ENCODE measurements at places on chromosomes 3 and 15.
A peak's percentile ranks its signal among the peaks of the same experiment; 100 is the strongest.

DNA sequence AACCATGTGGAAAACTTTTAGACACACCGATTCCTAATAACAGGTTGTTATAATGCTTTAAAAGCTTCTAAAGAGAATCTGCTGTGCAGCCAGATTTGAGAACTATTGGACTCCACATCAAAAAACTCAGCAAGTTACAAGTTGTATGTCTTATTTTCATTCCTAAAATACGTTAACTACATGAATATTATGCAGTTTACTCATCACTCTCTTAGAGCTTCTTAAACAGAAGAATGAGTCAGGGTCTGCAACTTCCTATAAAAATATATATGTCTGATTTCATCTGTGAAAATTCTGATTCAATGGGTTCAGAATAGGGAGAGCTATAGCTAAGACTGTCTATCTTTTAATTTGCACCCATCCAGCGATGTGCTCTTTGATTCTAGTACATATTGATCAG, 244.2 kb upstream of the EPHA3 start:
- DNase-seq = no peak

DNA sequence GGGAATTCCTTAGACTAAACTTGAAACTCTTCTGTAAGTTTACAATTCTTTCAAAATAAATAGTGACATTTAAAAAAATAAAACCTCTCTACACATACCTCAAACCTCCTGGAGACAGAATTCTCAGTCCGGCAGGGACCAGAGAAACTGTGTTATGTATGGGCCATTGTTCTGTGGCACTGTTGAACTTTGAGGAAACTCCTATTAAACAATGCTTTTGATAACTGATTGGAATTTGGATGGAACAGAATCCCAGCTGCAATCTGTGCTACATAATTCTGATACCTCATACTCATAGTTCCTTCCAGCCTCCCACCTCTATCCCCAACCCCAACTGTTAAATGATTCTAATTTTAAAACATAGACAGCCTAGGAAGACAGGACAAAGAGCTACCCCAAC, 85.0 kb downstream of the TM4SF4 start:
- no peak for DNase-seq

DNA sequence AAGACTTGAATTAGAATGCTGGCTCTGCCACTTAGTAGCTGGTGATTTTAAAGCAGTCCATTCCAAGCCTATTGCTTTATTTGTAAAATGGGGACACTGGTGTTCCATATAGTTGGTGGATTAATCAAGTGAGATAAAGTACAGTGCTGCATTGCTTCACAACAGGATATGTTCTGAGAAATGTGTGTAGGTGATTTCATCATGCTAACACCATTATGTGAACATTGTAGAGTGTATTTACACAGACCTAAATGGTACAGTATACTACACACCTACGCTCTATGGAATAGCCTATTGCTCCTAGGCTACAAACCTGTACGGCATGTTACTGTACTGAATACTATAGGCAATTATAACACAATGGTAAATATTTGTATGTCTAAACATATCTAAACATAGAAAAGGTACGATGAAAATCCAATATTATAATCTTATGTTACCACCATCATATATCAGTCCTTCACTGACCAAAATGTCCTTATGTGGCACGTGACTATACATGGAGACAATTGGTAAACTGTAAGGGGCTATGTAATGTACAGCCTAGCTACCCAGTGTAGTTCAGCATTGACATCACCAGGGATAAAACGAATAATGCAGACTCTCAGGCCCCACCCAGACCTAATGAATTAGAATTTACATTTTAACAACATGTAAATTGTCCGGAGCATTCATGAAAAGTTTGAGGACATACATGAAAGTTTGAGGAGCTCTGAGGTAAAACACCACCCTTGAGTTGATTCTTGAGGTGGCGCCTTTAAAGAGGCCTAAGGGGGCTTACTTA, 121.4 kb upstream of the BFSP2 start:
- DNase-seq = no peak

DNA sequence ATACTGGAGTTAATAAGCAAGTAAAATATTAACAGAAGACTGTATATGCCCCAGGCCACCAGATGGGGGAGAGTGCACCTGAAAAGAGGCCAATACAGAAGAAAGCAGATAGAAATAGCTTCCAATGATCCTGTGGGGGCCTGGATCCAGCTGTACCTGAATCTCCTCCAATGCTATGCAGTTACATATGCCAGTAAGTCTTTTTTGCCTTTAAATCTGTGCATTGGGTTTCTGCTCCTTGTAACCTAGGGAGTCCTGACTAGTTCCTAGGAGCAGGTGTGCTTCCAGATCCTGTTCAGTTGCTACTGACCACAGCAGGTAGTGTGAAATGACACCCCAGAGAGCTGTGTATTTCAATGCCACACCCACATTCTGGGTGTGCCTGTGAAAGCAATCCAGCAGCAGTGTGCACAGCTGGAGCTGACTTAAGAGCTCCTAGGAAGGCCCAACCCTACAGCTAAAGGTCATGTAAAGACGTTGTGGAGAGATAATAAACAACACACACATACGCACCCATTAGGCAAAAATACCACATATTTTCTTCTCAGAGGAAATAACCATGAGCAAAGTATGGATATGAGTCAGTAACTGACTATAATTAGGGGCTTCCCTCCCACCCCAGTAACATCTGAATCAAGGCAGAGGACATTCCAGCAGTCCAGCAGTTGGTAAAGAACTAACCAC, 62.2 kb upstream of the AKAP13 start:
- no peak for DNase-seq

GRCh38 chr3:177427540-177427939, 230.3 kb upstream of the TBL1XR1 start:
- DNase-seq = no peak

DNA sequence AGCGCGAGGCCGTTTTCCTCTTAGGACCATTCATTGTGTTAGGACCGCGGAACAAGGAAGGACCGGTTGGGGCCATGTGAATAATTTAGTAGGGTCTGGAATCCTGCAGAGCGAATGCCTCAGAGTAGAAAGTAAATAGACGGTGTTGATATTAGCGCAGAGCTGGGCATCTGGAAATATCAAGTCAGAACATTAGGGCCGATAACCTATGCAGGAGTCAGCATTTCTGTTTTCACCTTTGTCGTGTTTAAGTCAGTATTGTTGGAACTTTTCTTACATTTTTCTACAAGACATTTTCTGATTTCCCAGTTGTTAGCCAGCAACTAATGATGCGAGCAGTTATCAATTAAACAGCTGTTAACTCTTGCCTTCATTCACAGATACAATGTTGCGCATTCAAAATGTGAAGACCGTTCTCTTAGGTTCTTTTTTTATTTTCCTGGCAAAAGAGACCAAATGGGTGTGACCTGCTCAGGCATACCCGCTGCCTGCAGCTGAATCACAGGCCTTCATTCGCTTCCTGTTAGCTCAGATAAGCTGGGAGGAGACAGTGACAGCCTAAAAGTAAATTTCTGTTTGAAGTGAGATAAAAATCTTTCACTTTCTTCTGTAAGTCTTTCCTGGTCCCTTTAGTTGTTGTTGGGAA, 966 bp upstream of the PKM start:
- peak; percentile 62 for DNase-seq

GRCh38 chr3:154901278-154901677, 178.8 kb upstream of the MME start:
- no peak for DNase-seq

DNA sequence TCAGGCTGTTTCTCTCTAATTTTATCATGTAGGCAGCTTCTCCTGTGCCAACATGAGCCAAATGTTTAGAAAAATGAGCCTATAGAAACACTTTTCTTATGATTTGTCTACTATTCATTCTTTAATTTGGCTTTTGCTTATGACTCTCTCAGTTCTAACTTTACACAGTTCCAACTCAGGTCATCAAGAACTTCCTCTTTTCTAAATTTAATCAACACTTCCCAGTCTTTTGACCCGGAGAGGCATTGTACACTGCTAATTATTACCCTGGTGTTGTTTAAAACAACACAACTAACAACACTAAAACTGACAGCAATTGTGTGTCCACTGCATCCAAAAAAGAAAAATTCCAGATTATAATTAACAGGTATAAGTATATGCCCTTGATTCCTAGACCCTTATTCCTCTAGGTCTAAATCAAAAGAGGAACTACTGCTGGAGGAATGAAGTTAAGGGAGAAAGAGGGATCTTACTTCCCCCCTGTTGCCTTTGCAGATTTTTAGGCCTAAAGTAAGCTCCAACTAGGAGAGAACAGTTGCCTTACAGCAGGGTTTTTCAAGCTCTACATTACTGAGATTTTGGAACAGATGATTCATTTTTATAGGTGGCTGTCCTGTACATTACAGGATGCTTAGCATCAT, 332.2 kb upstream of the GOLIM4 start:
- no peak for DNase-seq

DNA sequence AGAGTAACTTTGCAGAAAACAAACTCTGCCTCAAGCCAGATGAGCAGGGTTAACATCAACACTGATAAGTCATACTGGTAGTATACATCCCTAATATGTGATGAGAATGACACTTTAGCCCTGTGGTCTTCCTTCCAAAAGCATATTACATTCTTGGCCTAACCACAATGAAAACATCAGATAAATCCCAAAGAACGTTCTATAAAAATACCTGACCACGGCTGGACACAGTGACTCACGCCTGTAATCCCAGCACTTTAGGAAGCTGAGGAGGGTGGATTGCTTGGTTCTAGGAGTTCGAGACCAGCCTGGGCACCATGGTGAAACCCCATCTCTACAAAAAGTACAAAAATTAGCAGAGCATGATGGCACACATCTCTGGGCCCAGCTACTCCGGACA, 4.7 kb downstream of the TMCC1 start:
- DNase-seq = no peak

DNA sequence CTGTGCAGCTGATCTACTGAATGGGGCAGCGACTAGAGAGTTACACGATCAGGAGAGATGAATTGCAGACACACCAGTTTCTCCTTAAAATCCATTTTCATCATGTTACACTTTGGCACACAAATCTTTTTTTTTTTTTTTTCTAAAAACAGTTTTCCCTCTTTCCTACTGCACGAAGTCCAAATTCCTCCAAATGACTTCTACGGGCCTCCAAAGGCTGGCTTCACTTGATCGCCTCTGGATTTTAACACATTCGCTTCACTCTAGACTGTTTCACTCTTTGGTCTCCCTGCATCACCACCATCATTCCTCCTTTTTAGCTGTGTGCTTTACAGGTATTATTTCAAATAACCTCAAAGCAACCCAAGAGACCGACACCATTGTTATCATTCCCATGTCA, 268.6 kb downstream of the RORA start:
- no peak for DNase-seq

DNA sequence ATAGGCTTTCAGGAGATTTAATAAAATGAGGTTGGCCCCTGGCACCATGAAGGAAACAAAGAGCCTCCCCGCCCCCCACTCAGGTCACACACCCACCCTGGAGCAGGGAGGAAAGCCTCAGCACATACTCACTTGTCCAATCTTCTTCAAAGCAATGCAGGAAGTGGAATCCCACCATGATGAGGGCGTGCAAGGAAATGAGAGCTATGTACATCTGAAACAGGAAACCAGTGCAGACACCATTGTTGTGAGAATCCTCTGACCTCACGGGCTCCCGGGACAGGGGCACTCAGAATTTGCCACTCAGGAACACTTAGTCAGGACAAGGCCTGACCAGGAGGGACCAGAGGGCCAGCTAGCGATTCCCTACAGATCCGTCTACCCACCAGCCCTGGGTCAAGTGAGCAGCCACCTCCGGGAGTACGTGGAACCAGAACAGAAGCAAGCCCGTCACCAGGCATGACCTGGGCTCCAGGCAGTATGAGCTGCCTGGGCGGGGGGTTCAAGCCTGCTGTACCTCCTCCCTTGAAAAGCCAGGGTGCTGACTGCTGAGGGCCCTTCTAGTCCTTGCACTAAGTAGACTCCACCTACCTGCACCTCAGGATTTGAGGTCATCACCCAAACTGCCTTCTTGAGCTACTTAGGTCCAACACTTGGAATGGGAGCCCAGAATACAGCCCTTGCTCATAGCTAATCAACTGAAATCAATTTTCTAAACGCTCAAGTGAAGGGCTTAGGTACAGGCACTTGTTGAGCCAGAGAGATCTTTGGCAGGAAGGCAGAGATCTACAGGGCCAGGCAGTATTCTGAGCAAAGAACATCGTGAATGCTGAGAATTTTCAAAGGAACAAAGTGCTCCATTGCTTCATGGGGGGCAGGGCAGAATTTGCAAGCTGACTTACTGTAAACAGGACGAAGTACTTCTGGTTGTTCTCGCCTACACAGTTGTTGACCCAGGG, 42.7 kb downstream of the ZDHHC3 start:
- DNase-seq = no peak

GRCh38 chr3:138767498-138768104, 67.1 kb downstream of the PIK3CB start:
- DNase-seq = no peak

DNA sequence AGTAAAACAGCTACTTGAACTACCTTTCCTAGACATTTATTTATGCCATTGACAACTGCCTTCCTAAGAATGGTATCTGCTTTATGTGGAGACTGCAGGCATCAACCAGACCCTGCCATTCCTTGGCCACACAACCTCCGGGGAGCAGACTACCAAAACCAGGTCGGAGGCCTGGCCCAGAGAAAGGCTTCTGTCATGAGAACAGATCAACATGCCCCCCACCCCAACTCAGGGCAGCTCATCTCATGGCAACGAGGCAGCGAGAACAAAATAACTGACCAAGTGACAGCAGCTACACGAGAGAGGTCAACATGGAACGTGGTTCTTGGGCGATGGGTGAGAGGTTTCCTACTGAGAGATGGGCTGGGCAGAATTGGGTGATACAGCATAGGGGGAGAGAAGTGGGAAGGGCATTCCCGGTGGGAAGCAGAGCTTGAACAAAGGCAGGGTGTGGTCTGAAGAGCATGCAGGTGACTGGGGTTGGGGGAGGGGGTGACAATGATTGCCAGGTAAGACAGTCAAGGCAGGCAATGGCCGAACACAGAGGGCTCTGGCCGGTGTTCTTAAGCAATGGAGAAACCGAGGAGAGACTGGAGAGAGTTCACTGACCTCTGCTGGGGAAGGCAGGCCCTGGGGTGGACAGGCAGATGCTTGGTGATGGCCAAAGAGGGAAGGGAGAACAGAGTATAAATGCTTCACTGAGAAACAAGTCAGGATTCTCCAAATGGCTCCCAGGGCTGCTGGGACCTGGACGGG, 33.9 kb downstream of the CCDC12 start:
- DNase-seq = no peak

GRCh38 chr3:154023148-154023547, 98.0 kb upstream of the ARHGEF26 start:
- DNase-seq = no peak

DNA sequence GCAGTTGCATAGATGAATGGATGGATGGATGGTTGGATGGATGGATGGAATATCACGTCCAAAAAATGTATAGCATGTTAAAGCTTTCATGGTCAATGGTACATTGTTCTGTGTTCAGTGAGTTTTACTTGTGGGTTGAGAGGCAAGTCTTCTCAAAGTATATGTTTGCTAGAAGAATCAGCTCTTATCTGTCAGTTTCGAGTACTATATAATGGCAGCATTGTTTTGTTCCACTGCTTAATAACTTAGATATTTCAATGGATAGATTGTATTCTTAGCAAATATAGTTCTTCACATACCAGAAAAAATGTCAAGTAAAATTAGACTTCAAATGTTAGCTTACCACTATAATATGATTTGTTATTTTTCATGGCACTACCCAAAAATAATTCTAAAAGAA, 100.9 kb upstream of the CDIN1 start:
- no peak for DNase-seq

- no peak for DNase-seq
These were observed 11.4 kb upstream of the HDGFL3 start for GRCh38 chr15:83219026-83219425.

- no peak for DNase-seq
These were observed 493.9 kb downstream of the ZIC1 start for GRCh38 chr3:147903026-147903425.

GRCh38 chr15:77604973-77605372, 27.7 kb downstream of the LINGO1 start:
- no peak for DNase-seq

GRCh38 chr3:32570421-32571191, at the start of gene DYNC1LI1:
DYNC1LI1 (minus strand) TSS chr3:32570858; CDS start chr3:32570770, 88 bp downstream.
- DNase-seq = peak; percentile 92

Data from CD4-positive, alpha-beta T cell treated with Interleukin-4 for 1 hour (primary cell).